ENCODE measurements at places on chromosomes 13 and 19. TPM values are rescaled to one million over a fixed set of nuclear protein-coding genes. Genes with fewer than 3 reads are reported as not detected.

RXFP2 gene
- not detected for total RNA-seq

ZNF66 gene
- 1.8 TPM for total RNA-seq

ZNF677 gene
- total RNA-seq, result 18.7 TPM

LMTK3 gene
- total RNA-seq, result 2.1 TPM

SIGLEC6 gene
- not detected for total RNA-seq

All from smooth muscle cell of the umbilical artery (primary cell).